ENCODE measurements at places on chromosomes 12 and 14.
A peak's percentile ranks its signal among the peaks of the same experiment; 100 is the strongest.

DNA sequence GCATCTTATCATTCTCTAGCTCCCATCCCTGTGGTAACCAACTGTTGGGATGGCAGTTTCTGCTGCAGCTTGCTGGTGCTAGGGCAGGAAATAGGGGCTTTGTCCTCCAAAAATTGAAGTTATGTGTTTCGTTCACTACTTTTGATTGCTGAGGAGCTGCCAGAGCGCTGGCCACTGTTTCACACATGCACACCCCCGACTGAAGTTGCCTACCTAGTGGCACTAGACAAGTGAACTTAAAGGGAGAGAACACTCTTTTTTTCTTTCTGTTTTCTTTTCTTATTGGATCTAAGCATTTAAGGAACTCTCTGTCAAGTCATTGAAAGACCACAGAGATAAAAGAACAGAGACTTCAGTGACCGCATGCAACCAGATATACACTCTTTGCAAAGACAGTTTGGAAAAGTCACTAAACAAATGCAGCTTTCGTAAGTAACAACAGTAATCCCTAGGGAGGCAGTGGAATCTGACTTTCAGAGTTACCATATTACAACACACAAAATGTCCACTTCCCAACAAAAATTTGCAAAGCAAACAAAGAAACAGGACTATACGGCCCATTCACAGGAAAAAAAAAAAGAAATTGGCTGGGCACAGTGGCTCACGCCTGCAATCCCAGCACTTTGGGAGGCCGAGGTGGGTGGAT lies 12.0 kb downstream of the TFCP2 start:
- DNase-seq: peak; percentile 36

- no peak for DNase-seq
These were observed 305.8 kb upstream of the CLEC14A start for GRCh38 chr14:38561657-38562056.

- DNase-seq: peak; percentile 98
These were observed 64.2 kb downstream of the CLMN start for GRCh38 chr14:95255487-95255886.

DNA sequence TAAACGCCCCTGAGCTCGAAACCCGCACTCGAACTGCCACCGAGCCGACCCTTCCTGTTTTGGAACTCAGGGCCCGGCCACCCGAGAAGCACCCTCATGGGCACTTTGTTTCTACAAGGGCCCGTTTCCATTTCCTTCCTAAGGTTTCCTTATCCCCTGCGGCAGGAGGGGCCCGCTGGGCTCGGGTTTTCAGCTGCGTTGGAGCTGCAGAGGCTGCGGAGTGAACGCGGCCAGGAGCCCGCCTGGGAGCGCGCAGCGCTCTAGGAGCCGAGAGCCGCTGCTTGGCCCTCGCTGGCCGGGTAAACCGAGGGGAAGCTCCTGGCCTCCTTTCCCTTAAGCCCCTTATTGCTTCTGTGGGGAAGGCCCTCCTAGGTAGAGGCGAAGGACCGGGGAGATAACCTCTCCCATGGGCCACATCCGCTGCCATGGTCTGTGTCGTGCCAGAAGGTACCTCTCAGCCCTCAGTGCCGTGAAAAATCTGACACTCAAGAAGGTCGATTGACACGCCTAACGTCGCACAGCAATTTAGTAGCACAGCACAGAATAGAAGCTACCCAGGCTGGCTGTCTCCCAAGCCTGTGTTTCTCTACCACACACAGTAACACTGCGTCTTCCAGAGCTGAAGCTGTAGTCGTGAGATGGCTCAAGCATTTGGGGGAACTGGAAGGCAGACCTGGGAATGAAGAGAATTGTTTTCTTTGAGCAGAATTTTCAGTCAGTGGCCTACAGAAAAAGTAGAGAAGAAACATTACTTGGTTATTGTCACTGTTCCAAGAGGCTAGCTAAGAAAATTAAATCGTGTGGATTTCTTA lies 12.9 kb upstream of the CALM1 start:
- DNase-seq: peak; percentile 54

DNA sequence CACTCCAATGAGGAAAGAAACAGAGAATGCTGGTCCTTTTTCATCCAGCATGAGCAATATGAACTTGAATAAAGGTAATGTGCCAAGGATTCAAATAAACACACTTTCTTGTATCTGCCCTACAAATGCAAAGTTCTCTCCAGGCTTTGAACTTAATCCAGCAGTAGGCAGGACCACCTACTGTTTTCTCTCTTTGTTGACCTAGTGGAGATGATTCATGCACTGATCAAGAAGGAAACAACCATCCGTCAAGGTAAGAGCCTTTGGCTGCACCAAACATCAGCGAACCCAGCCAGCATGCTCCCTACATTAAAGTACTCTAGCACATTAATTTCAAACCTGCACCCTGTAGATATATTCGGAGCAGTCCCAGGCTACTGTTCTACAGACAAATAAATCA lies 489.3 kb downstream of the GALC start:
- no peak for DNase-seq

DNA sequence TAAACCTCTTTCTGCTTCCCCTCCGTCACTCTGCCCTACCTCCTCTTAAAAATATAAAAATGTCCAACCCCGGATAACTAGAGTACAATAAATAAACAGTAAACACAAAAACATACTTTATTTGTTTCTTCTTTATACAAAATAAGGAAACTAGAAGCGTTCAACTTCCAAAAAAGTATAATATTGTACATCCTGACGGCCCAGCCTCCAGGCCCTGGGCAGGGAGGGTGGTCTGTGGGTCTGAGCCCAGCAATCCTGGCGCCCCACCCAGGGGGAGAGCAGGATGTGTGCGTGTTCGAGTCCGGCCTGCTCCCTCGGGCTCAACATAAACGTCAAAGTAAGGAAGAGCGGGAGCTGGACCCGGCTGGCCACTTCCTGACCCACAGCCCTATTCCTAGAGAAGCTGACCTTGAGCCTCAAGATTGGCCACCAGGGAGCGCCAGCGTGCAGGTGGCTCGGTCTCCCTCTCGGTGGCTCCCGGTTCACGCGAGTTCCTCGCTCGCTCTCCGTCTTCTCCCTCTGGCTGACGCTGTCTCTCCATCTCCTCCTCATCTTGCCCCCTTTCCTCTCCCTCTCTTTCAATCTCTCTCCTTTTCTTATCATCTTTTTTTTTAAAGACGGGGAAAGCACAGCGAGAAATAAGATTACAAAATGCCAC lies 9.4 kb downstream of the LHX5 start:
- DNase-seq: peak; percentile 37

DNA sequence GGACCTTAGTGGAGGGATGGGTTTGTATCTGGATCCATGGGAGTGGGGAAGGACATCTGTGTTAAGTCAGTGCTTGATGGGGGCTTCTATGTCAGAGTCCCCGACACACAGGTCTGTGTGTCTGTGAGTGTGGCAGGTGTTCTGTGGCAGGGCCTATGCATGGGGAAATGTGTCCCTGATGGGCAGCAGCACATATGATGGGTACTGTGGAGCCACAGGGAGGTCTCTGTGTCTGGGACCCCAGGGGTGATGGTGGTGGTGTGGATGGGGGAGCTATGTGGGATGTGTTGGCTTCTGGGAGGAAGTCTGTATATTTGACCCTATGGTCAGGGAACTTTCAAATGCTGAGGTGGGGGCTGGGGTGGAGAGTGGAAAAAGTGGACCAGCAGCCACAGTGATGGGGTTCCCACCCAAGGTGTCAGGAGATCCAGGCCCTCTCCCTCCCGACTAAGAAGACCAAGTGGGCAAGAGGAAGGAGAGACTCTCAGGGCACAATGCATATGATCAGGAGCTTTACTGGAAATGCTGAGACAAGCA lies 16.5 kb downstream of the KRT7 start:
- DNase-seq: no peak

DNA sequence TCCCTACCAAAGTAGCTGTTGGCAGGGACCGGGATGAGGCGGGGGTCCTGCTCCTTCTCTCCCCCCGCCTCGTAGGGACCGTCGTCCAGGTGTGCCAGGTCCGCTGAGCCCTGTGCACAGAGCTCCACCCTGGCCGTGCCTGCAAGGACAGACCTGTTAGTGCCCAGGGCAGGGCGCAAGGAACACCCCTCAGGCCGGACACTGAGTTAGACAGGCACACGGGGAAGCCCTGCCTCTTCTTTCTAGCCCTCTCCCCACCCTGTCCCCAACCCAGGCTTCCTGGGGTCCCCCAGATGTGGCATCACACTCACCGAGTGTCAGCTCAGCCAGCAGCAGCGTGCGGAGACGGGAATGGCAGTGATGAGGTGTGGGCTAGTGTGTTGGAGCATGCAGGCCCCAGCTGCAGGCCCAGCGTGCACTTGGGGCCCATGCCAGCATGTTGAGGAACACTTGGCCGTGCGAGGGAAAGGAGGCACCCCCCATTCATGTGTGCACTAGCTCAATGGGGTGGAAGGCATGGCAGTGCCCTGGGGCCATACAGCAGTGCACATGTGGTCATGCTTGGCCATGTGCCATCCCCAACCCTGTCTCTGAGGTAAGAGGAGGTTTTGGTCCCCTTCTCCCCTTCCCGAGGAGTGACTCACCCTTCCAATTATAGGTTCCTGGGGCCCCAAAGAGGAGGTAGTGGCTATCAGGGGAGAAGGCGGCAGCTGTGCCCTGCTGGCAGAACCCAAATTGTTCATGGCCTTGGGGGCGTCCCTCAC lies 7.3 kb downstream of the ITGA7 start:
- no peak for DNase-seq

DNA sequence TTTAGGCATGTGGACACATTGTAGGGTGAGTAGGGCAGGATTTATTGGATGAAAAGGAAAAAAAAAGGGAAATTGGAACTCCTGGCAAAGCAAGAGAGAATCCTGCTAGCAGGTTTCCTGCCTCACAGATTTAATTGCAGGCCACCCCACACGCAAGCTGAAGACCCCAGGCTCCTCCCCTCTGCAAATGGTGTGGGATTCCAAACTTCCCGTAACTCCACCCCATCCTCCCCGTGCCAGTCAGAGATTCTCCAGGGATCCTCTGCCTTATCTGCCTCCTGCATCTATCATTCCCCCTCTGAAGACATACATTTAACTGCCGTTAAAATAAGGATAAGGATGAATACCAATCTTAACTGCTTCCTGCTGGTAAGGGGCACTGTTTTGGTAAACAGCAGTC lies 249.8 kb upstream of the GARIN2 start:
- DNase-seq: no peak

- no peak for DNase-seq
These were observed 6.1 kb downstream of the RSRC2 start for GRCh38 chr12:122520676-122521075.

DNA sequence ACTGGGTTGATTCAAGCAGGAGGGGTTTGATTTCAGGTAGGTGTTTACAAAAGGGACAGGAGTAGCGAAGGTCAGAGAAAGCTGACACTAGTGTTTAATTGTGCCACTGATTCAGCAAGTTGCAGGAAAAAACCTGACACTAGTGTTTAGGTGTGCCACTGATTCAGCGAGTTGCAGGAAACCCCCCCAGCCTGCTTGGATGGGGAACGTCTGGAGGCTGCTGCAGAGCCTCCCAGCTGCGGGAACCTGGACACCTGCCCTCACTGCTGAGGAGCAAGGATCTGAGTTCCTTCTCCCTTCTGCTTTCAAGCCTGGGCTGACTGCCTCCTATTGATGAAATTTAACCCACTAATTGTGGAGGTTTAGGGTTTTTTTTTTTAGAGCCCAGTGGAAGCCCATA lies 84.2 kb downstream of the AVPR1A start:
- DNase-seq: no peak

Measured in NCI-H526 (cell line).